ENCODE measurements at places on chromosomes 5 and 9. TPM values are rescaled to one million over a fixed set of nuclear protein-coding genes. Genes with fewer than 3 reads are reported as not detected.

- no peak for DNase-seq
These were observed 3.7 kb upstream of the RNF44 start for GRCh38 chr5:176540956-176541337.

- DNase-seq = peak; percentile 69
These were observed 222.6 kb downstream of the ROR2 start for GRCh38 chr9:91727316-91727861.

DNA sequence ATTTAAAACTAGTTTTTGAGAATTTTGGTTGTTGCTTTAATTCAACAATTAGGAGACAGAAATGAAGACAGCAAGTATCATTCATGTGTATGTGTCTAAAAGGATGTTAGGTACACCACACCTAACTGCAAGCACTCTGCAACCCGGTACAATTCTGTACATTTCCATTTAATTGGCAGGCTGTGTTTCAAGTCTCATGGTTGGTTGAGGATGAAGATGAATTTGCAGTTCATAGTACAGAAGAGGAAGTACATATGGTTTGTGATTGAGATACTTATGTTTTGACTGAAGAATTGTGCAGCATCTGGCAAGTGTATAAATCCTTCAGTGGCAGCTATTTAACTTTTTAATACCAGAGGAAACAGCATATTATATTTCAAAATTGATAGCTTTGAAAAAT, 628.7 kb upstream of the ZNF608 start:
- no peak for DNase-seq

DNA sequence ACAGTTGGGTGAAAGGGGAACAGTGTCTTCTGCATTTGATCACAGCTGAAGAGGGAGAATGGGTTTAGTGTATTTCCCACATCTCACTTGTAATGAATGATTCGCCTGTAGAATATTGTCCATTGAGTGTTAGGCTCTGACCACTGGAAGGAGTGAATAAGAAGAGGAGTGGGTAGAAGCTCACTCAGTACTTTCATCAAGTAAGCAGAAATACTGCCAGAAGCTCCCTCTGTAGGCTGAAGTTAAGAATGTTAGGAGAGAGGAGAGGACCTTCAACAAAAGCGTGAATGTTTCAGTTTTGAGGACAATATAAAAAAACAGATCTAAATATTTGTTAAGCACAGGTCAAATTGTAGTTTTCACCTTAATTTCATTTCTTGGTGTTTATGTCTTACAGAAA, 27.5 kb downstream of the FSD1L start:
- no peak for DNase-seq

DNA sequence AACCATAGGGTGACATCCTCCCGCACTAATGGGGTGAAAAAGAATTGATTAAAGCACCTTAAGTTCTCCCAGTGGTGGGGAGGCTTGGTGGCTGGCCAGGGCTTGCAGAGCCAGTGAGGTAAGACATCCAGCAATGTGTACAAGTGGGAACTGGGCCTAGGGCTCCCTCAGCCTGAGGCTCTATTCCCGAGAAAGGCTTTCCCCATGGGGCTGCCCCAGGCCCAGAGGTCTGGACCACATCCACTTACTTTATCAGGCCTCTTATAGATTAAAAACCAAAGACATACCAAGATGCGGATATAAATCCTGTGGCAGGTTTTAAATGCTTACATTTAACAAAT, 35.3 kb downstream of the C5orf15 start:
- DNase-seq = no peak

DNA sequence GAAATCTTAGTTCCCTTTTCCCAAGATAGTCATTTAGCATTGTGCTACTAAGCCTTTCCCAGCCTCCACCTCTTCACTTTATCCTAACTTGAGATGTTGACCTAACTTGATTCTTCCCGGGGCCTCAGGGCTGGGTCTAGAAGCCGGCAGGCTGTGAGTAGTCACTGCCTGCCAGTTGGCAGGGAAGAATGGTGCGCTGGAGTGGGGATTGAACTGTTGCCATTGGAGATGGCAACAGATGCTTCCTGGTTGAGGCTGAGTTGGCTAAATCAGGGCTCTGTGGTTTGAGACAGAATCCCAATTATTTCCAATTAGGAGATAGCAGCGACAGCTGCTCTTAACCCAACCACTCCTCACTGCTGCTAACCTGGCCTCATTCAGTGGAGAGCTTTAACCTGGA, 343.1 kb downstream of the BRINP1 start:
- no peak for DNase-seq

- no peak for DNase-seq
These were observed 43.5 kb downstream of the DMAC1 start for GRCh38 chr9:7756088-7756487.

- no peak for DNase-seq
These were observed 175.3 kb upstream of the KLF9 start for GRCh38 chr9:70589571-70590314.

GRCh38 chr5:20649966-20650365, 662.0 kb upstream of the CDH18 start:
- DNase-seq = no peak

PTGES gene
- 3.7 TPM for total RNA-seq

PCDHA3 gene
- total RNA-seq = 16.3 TPM

CACFD1 gene
- 22.8 TPM for total RNA-seq

Data from frontal cortex (tissue), 4 donors.